Upper lobe of left lung (tissue), 6 donors: ENCODE measurements at places on chromosomes 6 and 20. TPM values are rescaled to one million over a fixed set of nuclear protein-coding genes. Genes with fewer than 3 reads are reported as not detected.

The ARFGEF3 gene
- 25.5 TPM for total RNA-seq

The MYLK4 gene
- total RNA-seq, result 1.1 TPM

The RHAG gene
- total RNA-seq, result not detected

The ARID1B gene
- 76.2 TPM for total RNA-seq

The OXT gene
- not detected for total RNA-seq

The LAMA2 gene
- total RNA-seq, result 67.4 TPM

GRCh38 chr6:20724443-20725190 is 190.4 kb downstream of the CDKAL1 start:
- no peak for DNase-seq

- no peak for DNase-seq
These were observed 64.9 kb upstream of the GNRH2 start for GRCh38 chr20:2978519-2978918.

GRCh38 chr6:37731888-37732287 is 34.2 kb upstream of the MDGA1 start:
- DNase-seq, result no peak

DNA sequence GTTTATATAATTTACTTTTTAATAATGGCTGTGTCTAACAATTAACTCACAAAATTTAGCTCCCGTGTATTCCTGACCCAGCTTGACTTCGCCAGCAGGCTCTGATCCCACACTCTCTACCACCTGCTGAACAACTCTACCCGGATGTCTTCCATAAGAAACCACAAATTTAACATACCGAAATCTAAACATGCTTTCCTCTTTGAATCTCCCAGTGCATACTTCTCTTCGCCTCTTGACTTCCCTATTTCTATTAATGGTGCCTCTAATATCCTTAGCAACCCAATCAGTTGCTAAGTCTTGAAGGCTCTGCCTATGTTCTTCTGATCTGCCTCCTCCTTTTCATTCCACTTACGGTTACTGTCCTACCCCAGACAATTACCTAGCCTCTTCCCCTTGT is 4.6 kb upstream of the MYB start:
- no peak for DNase-seq

DNA sequence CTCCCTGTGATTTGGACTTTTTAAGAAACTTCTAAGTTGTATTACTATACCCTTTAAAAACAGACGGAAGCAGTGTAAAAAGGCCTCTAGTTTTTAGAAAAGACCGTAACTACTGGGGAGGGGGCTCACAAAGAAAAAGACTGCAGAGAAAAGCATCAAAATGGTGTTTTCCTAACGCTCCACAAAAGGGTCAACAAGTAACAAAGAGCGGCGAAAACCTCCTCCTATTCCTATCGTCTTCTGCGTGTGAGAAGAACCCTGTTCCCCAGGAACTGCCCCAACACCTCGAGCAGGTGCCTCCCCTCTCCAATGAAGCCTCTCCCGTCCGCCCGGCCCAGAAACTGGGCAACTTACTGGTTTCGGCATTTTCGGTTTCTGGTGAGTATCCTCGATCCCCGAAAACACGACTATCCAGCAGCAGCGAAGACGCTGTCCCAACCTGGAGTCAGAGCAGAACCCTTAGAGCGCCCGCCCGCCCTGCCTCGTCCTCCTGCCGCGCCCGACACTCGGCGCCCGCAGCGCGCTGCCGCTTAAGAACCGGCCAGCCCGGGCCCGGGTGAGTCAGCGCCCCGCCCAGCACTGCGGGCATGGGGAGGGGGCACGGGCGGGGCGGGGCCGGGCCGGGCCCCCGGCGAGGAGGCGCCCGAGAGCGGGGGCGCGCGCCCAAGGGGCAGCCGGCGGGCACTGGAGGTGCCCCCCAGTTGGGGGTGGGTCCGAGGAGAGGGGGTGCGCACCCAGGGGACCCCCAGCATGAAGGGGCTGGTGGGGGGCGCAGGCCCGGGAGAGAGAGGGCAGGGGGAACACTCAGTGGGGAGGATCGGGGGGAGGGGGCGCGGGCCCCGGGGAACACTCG is 1.2 kb downstream of the EZR start:
- DNase-seq, result peak; percentile 97

GRCh38 chr6:104537872-104538271 is 321.8 kb downstream of the HACE1 start:
- DNase-seq, result no peak

- DNase-seq, result no peak
These were observed 128.3 kb downstream of the TSHZ2 start for GRCh38 chr20:53100476-53100911.

DNA sequence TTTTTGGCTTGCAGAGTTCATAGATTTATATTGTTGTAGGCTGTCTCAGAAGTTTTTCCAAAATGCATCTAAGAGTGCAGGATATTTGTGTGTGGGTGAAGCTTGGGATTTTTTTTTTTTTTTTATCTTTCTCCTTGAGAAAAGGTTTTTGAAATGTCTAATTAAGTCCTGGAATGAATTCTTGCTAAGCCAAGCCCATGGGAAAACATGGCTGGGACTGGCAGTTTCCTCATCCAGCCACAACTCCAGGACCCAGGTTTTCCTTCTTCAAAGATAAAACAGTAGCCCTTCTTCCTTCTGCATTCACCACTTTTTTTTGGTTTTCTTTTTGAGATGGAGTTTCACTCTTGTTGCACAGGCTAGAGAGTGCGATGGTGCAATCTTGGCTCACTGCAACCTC is 242.5 kb upstream of the JAG1 start:
- DNase-seq, result no peak

GRCh38 chr20:3651204-3651962 is 11.8 kb downstream of the GFRA4 start:
- DNase-seq, result no peak
